Epithelial cell of prostate (primary cell): ENCODE measurements at places on chromosomes 2 and 18.

GRCh38 chr2:200878289-200878880, 10.5 kb downstream of the PPIL3 start:
- no peak for DNase-seq

- DNase-seq, result no peak
These were observed 1605.3 kb upstream of the ACVR2A start for GRCh38 chr2:146239392-146240135.

GRCh38 chr2:165594935-165595255, 125.4 kb downstream of the CSRNP3 start:
- no peak for DNase-seq

DNA sequence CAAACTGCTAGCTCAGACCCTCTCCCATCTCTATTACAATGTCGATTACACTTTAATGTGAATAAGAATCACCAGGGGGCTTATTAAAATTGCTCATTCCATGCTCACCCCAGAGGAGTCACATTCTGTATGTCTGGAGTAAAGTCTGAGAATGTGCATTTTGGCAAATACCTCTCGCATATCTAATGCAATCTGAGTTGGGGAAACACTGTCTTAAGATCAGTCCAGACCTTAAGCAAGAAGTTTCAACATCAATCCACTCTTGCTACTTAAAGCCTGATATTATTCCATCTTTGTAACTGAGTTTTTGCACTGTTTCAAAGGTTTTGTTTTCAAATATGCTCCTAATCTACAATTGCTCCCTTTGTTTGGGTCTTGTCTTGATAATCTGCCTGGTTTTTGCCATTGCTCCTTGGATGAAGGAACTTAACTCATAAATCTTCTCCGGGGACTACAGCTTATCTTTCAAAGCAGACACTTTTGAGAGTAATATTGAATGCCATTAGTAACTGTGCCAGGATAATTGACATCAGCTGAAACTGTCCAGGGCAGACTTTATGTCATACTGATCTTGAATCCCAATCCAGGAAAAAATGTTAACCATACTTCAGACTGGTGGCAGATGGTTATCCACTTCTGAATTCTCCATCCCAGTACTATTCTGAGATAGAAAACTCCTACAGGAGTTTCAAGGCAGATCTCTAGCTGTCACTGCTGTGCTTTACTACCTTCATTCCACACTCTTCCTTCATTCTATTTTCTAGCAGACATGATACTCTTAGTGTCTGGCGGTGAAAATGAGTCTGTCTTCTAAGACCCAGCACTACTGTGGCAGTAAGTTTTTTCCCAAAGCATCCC, 200.9 kb downstream of the ERBB4 start:
- no peak for DNase-seq

- no peak for DNase-seq
These were observed 749 bp downstream of the STK25 start for GRCh38 chr2:241507430-241508239.

DNA sequence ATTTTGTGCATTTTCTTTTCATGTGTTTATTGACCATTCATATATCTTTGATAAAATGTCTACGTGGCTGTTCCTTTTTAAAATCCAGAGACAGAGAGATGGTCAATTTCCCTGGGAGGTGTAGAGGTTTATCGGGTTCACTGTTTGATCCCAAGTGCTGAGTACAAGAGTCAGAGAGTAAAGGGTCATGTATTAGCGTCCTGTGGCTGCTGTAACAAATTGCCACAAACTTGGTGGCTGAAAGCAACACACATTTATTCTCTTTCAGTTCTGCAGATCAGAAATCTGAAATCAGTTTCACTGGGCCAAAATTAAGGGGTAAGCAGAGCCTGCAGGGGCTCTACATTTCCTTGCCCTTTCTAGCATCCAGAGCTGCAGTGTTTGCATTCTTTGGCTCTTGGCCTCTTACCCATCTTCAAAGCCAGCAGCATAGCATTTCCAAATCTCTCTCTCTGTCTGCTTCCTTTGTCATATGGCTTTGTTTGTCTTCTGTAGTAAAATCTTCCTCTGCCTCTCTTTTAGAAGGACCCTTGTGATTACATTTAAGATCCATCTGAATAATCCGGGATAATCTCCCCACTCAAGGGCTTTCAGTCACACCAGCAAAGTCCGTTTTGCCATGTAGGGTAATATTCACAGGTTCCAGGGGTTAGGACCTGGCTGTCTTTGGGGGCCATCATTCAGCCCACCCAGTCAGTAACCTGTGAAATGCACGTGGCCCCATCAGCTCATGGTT, 49.9 kb downstream of the TMEM17 start:
- no peak for DNase-seq

GRCh38 chr2:174383796-174384195, 11.7 kb upstream of the SCRN3 start:
- DNase-seq, result no peak

- no peak for DNase-seq
These were observed 172.9 kb downstream of the FAM210A start for GRCh38 chr18:13553449-13553848.

DNA sequence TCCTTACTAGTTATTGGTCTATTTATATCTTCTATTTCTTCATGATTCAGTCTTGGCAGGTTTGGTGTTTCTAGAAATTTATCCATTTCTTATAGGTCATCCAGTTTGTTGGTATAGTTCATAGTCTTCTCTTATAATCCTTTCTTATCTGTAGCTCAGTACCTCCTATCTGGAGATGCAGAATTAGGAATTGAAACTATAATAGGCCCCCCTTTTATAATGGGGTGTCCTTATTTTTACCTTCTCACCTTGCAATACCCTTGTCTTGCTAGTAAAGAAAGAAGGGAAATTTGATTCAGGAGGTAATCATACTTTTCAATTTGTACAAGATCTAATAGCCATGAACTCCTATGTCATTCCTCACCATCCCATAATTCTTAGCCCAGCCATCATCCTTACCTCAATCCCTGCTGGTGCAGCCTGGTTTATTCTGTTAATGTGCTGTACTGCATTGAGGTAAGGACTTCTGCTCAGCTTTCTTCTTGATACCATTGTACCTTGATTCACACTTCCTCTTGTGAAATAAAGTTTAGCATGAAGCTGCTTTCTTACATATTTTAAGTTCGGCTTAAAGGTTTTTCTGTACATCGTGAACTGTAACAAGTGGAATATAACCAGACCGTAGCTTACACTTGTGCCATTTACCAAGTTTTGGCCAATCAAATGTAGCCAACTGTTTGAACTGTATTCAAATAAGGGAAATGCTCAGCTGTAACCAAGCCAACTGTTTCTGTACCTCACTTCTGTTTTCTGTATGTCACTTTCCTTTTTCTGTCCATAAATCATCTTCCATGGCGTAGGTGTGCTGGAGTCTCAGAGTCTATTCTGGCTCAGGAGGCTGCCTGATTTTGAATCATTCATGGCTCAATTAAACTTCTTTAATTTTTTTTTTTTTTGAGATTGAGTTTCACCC, 40.1 kb upstream of the PTH2R start:
- DNase-seq, result no peak

GRCh38 chr2:102266204-102266603, 45.2 kb upstream of the IL1RL1 start:
- no peak for DNase-seq

DNA sequence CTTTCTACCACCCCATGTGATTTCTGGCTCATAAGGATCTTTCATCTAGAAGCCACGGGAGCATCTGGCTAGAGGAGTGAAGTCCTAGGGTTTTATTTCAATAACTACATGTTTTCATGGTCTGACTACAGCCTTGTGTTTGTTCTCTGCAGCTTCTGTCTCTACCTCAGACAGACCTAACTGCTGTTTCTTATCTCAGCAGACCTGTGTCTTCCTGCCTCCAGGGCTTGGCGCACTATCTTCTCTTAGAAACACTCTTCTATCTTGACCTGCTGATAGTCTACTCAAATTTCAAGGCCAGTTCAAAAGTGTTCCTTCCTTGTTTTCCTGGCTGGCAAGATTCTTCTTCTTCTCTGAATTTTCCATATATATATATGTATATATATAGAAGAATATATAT, 11.0 kb upstream of the TRIB2 start:
- no peak for DNase-seq

DNA sequence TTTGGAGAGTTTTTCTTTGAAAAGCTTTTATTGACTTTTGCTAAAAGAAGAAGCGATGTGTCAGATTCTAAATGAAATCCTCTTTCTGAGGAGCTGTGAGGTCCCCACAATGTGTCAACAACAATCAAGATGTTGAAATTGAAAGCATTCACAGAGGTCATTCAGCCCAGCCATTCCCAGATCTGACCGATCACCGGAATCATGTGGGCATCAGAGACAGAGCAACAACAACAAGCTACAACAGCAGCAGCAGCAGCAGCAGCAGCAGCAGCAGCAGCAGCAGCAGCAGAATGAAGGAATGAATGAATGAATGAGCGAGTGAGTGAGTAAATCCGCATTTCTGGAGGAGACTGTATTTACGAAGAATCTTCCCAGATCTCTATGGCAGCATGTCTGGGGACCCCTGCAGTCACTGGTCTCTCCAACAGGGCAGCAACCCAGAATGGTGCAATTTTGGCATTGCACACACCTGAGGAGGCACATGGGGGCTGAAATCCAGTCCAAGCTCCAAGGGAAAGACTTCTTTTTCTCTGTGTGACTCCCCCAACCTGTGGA, 299.0 kb downstream of the MYCN start:
- no peak for DNase-seq

DNA sequence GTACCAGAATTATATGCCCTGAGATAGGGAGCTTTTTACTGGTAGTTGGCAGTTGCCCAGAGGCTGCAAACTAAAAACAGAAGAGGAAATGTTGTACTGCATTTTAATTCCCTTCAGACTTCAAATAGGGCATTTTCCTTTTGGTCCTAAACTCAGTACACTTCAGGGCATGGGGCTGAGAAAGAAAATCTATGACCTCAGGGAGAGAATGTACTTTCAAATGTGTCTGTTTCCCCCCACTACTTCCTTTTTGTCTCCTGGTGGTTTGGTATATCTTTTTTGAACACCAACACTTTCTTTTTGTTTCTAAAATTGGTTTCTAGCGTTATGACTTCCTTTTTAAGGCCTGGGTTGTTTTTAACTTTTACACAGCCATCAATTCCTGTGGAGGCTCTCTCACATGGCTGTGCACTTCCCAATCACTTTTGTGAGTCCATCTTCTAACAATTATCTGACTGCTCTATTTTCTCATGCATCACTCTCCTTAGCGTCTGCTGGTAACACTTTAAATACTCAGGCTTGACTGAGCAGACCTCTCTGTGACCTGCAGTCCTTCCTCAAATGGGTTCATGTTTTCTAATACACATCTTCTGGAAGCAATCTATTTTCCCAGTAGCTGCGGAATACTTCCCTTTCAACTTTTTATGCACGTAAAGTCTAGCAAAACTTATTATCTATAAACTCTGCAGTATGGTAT, 596.0 kb downstream of the LRP1B start:
- no peak for DNase-seq

DNA sequence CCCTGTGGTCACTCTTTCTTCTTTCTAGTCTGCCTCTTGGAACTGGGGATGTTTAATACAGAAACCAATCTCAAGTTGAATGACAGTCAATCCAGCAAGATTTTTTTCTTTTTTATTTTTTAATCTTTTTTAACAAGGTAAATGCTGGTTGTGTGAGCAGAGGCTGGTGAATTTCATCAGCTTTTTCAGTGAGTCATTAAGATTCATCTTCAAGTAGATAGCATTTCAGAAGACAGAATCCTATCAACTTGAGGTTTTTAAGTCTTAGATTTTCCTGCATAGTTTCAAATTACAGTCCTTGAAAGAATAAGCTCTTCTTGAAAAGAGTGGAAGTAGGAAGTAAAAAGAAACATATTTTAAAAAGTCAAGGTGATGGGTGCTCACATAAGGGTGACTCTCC, 12.4 kb downstream of the SLC8A1 start:
- no peak for DNase-seq

DNA sequence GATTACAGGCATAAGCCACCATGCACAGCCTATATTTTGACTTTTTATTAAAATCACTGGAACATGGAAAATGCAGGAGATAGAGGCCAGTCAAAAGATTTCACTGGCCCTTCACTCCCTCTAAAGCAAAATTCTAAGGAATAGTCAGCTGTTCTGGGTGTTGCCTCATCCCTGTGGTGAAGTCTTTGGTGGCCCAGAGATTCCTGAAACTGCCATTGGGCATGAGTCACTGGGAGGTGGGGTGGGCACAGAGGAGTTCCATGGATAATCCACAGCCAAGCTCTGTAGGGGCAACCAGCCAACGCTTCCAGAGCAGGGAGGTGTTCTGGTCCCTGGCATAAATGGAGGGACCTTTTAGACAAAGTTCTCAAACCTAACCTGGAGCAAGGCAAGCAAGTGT, 89.7 kb upstream of the TTC39C start:
- no peak for DNase-seq

DNA sequence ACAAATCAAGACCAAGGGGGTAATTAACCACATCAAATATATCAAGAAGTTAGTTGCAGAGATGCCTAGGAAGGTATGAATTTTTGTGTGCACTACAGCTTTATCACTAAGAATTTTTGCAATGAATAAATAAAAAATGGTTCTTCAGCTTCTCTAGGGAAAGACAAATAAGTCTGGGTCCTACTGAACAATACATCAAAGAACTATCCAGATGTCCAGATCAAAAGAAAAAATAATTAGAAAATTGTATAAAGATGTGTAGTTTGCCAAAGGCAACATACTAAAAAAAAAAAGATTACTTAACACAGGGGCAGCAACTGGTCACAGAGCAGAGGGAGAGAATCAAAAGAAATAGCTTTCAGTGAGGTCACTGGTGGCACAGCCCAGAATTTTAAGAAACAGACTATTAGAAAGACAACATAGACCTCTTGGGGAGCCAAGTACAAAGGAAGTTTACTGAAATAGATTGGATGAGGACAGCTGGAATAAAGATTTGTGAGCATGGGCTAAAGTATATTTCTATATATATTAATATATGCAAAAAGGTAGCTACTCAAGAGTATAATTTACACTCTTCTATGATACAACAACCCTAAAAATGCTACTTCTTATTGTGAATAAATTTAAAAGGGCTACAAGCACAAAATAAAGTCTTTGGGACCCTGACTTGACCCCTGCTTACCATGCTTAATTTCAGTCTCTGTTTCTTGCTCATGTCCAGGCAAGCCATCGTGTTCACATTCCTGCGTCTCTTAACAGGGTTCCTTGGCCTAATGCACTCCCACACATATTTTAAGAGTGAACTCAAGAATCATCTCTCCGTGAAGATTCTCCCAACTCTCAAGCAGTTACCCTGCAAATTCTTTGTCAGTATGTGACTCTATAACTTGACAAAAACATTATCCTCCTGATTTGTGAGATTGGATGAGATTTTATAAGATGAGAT, 99.0 kb upstream of the GRB14 start:
- no peak for DNase-seq

DNA sequence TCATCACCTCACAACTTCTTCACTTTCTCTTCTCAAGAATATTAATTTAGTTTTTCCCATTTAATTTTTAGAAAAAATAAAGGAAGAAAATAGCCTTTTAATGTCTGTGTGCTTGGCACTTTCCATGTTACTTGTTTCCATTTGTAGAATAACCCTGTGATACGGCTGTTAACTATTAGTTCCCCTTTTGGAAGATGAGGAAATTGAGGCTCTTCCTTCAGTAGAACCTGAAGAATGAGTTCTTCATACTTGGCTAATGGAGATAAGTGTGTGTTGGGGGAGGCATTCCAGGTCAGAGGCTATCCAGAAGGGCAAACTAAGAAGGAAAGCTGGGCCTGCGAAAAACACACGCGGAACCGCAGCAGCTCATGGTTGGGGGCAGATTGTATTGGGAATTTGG, 38.3 kb downstream of the ZNF532 start:
- no peak for DNase-seq

GRCh38 chr2:143856978-143857377, 662.9 kb downstream of the ZEB2 start:
- DNase-seq, result peak; percentile 22
